ENCODE measurements at places on chromosomes 3 and 15.

GRCh38 chr15:59406446-59406845 is 31.5 kb upstream of the FAM81A start:
- DNase-seq, result no peak

DNA sequence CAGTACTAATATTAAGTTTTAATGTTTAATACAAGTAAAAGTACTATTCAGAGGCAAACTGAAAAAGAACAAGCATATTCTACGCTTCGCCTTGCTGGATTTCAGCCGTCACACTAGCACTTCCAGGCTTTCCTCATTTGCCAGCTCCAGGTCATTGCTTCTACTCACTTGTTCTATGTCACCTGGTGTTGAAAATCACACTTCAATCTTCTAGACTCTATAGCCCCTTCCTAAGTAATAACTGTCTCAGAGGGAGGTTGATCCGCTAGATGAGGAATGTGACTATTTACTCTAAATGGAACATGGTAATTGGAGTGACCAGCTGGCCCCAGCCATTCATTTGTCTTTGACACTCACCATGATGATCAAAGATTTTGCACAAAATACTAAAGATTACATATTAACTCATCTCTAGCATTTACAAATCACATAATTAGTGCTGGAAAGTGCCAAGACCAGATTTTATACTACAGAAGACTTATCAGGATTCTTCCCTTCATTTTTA is 92.0 kb downstream of the GAP43 start:
- DNase-seq, result no peak

- DNase-seq, result no peak
These were observed 1629.5 kb downstream of the OTOL1 start for GRCh38 chr3:163126115-163126514.

DNA sequence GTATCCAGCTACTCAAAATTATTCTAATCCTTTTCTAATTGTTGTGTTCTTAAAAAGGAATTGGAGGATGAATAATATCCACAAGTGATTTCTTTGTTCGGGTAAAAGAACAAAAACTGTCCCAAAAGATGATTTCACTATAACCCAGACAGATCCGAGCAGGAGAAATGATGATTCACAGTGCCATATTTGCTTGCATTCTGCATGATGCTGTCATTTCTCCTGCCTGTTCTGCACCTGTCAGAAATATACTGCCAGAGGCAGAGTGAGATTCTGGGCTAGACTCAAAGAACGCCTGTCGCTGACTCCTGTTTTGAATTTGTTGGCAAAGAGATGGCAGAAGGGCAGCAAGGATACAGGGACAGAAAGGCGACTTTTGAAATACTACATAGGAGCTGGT is 34.7 kb upstream of the SLC24A5 start:
- DNase-seq, result no peak

DNA sequence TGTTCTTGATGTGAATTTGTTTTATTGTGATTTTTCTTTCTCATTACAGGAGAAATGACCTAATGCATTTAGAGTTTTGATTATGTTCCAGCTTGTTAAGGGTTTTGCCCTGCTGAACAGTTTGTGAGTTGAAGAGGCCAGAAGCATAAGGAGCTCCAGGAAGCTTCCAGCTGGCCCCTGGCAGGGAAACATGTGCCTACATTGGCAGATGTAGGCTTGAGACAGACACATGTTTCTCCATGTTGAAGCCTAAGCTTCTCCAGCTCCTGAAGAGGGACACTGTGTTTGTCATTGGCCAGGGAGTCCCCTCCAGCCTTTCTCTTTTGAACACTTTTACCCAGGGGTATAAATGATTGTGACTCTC is 88.4 kb downstream of the ASB7 start:
- no peak for DNase-seq

DNA sequence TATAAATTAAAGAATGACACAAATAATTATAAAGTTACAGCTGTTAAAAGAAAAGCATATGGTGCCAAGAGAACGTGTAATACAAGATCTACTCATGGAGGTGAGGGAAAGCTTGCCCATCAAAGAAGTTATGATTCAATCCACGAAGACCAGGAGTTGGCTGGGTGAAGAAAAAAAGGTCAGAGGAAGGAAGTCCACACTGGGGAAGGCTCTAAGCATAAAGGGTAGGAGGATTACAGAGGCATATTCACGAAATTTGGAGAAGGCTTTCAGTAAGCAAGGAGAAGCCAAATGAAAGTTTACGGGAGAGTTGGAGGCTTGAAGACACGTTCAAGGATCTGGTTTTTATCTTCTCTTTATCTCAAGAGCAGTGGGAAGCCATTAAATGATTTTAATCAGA is 1.8 kb upstream of the TGFBR2 start:
- DNase-seq, result no peak

GRCh38 chr3:116045314-116045713 is 400.0 kb downstream of the LSAMP start:
- DNase-seq, result no peak

GRCh38 chr3:143584474-143584873 is 263.8 kb downstream of the SLC9A9 start:
- DNase-seq, result no peak

- no peak for DNase-seq
These were observed 81.1 kb downstream of the FILIP1L start for GRCh38 chr3:100033184-100033583.

GRCh38 chr3:140128631-140129030 is 193.6 kb downstream of the CLSTN2 start:
- no peak for DNase-seq

DNA sequence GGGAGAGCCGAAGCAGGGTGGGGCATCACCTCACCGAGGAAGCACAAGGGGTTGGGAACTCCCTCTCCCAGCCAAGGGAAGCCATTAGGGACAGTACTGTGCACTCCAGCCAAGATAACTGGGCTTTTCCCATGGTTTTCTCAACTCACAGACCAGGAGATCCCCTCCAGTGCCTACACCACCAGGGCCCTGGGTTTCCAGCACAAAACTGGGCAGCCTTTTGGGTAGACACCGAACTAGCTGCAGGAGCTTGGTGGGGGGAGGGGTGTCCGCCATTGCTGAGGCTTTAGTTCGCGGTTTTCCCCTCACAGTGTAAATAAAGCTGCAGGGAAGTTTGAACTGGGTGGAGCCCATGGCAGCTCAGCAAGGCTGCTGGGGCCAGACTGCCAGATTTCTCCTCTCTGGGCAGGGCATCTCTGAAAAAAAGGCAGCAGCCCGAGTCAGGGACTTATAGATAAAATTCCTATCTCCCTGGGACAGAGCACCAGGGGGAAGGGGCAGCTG is 129.6 kb upstream of the LMCD1 start:
- DNase-seq, result no peak

DNA sequence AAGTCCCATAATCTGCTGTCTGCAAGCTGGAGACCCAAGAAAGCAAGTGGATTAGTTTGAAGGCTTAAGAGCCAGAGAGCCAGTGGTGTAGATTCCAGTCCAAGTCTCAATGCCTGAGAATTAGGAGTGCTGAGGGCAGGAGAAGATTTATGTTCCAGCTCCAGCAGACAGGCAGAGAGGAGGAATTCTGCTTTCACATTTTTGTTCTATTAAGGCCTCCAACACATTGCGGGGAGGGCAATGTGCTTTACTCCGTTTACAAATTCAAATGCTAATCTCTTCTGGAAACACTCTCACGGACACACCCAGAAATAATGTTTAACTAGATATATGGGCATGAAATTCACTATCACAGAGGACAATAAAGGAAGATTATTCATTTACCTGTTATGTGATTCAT is 54.0 kb downstream of the DPH6 start:
- DNase-seq, result no peak

DNA sequence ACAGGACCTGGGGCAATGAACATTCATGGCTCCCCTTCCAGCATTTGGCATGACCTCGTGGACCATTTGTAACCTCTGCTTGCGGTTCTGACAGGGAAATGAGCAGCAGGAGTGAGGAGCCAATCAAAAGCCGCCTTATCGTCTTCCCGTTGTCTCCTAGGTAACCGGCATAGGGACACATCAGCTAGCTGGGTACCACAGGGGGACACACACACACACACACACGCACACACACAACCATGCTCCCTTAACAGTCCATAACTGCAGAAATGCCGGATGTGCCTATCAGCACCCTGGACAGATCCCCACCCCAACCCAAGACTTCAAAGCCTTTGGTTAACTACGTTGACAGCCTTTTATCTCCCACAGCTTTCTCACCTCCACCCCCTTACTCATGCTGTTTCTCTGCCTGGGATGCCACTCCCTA is 53.4 kb upstream of the CCDC174 start:
- peak; percentile 13 for DNase-seq

DNA sequence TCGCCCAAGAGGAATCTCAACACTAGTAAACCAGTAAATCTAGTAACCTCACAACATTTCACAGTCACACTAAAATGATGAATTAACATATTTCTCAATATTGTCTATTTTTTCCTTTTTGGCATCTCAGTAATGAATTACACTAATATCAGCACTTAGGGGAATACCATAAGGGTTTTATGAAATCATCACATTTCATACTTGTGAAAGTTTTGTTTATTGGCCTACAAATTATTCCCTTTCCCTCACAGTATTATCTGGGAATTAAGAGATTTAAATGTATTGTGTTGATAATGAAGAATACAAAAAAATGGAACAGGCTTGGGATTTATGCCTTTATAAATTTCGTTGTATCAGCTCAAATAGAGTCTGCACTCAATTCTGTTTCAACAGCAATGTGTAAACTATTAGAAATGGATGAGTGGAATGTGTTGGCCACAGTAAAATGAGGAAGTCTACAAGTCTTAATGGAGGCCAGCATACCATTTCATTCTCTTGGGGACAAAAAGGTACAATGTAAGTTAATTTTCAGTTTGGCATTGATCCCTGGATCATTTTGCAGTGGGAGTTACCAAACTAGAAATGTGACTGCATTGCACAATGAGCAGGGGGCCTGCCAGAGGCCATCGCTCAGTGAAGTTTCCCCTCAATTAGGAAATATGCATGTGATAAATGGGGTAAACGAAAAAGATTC is 195.4 kb downstream of the FMN1 start:
- no peak for DNase-seq

DNA sequence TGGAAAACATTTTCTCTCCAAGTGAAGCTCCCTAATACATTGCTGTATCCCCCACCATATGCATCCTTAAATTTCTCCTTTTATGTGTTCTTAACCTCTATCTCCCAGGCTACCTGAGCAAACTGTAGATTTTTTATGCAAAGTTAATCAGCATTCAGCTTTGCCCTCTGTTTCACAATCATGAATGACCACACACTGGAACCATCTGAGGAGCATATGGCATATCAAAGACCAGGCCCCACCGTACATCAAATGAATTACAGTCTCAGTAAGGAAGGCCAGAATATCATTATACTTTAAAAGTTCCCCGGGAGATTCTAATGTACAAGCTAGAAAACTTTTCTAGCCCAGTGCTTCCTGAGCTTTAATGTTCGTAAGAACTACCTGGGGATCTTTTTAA is 115.5 kb upstream of the NECTIN3 start:
- DNase-seq, result no peak

DNA sequence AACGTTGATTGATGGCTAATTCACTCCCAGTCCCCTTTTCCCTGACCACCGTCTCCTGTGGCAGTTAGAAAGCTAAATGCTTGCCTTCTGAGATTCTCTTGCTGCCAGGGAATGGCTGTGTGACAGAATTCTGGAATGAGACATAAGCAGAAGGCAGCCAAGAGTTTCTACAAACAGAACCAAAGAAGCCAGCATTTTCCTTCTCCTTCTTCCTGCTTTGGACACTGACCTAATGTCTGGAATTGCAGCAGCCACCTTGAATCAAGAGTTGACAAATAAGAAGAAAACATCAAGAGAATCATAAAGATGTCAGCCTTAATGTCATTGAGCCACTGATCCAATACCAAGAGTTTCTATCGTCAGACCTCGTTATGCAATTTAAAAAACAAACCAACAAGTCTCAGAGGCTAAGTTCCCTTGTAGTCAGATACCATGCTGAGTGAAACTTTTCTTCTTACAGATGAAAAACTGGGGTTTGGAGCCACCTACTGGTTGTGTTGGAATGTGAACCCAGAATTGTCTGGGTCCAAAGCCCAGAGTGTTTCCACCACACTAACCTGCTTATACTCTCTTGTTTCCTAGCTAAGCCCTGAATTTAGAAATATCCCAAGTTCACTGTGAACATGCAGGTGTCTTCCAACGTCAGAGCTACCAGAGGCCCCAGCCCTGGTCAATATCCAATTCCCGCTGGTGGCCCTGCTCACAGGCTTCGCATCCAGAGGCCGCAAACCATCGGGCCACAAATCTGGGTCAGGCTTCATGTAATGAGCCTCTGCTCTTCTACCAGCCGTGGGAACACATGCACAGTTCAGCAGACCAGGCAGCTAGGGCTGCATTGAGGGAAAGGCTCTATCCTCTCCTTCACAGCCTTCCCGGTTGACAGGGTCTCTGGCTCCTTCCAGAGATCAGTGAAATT is 42.5 kb downstream of the MCF2L2 start:
- DNase-seq, result no peak

GRCh38 chr15:83656192-83656591 is 2.3 kb downstream of the ADAMTSL3 start:
- DNase-seq, result no peak

DNA sequence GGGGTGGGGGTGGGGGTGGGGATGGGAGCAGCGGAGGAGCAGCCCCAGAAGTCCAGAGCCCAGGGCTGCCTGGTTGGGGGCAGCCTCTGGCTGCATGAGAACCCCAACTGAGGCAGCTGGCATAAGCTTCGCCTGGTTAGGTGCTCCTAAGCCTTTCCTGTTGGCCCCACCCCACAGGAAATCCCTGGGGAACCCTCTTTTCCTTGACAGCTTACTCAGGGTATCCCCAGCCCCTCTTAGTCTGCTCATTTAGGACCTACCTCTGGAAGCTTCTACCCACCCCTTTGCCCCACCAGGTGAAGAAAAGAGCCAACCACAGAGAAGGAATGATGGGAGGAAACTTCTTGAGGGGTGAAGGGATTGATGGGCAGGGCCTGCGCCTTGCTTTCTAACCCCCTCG is 53.4 kb downstream of the IL20RB start:
- no peak for DNase-seq

DNA sequence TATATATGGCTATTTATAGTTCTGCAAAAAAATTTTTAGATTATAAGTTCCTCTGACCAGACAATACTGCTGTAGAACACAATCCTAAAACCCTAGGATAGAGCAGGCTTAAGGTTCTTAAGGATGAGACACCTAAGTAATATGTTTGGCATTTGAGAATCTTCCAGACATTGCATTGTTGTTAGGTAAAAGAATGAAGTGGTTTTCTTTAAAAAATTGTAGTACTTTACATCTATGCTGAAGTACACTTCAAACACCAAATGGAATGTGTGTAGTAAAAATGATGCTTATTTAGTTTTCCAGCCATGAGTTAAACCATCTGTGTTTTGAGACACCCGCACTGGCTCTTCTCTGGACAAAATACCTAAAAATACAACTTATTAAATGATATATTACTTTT is 857.7 kb downstream of the OTOL1 start:
- DNase-seq, result no peak

- DNase-seq, result no peak
These were observed 22.0 kb downstream of the TMPRSS7 start for GRCh38 chr3:112056451-112056929.
